ENCODE measurements at places on chromosomes 3 and 15.

DNA sequence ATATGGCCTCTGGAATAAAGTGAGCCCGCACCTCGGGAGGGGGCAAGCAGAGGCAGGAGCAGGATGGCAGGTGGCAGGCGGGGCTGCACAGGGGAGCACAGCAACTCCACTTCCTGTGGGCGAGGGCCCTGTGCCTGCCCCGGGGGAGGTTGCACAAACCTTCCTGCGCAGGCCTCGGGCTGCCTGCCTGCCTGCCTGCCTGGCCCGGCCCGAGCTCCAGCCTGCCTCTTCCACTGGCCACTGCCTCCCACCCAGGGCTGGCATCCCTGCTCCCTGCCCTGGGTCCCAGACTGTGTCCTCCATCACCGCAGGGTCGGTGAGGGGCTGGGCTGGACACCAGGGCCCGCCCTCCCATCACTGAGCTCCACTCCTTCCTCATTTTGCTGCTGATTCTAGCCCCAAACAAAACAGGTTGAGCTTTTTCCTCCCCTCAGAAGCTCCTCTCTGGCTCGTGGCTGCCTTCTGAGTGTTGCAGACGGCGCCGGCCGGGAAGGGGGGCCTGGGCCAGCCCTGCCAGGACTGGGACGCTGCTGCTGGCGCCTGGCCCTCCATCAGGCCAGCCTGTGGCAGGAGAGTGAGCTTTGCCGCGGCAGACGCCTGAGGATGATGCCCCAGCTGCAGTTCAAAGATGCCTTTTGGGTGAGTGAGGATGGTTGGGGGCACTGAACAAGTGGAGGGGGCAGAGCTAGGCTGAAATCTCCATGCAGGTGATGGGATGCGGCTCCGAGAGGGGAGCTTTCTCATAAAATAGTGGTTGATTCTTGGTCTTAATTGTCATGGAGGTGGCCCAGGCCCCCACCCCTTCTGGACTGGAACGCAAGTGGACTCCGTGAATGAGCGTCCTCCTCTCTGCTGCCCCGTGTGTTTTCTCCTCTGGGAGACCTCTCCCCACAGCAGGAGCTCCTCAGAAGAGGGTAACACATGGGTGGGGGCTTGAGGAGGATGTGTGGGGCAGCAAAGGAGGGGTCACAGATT lies at the start of gene PSTPIP1:
Gene PSTPIP1, plus strand, starts transcription at position 156 of the 975 bp plus-strand sequence. Its CDS starts 448 bp downstream, at position 604.
- peaks cover 41% of the 10 kb centered on the region for H3K36me3 ChIP-seq
- peak within 1 kb of the TSS; percentile 95 for H3K4me3 ChIP-seq
- H3K27me3 ChIP-seq: no peaks in the 10 kb centered on the region
- H3K4me1 ChIP-seq: peaks cover 61% of the 10 kb centered on the region

- DNase-seq: no peak
- no peak overlapping the region for H3K27ac ChIP-seq
- no peaks in the 10 kb centered on the region for H3K36me3 ChIP-seq
- H3K4me3 ChIP-seq: no peak overlapping the region
Measured at GRCh38 chr3:4581498-4581897, 88.3 kb downstream of the ITPR1 start.

- H3K4me3 ChIP-seq: no peak overlapping the region
- no peaks in the 10 kb centered on the region for H3K27me3 ChIP-seq
- DNase-seq: no peak
- H3K4me1 ChIP-seq: no peaks in the 10 kb centered on the region
- no peak overlapping the region for H3K27ac ChIP-seq
Measured at GRCh38 chr3:172073262-172073915, 34.0 kb downstream of the FNDC3B start.

- H3K27me3 ChIP-seq: no peaks in the 10 kb centered on the region
- H3K4me1 ChIP-seq: no peaks in the 10 kb centered on the region
- DNase-seq: no peak
- H3K27ac ChIP-seq: no peak overlapping the region
- H3K4me3 ChIP-seq: no peak overlapping the region
- H3K36me3 ChIP-seq: no peaks in the 10 kb centered on the region
Measured at GRCh38 chr3:114122027-114122709, 56.7 kb downstream of the DRD3 start.

GRCh38 chr3:106643684-106644161 lies 733.5 kb upstream of the CCDC54 start:
- no peak overlapping the region for H3K27ac ChIP-seq
- H3K4me1 ChIP-seq: no peaks in the 10 kb centered on the region
- no peaks in the 10 kb centered on the region for H3K36me3 ChIP-seq
- no peak for DNase-seq

GRCh38 chr3:100227511-100227921 lies 33.3 kb upstream of the TBC1D23 start:
- DNase-seq: no peak
- H3K4me1 ChIP-seq: no peaks in the 10 kb centered on the region
- no peak overlapping the region for H3K27ac ChIP-seq
- no peaks in the 10 kb centered on the region for H3K36me3 ChIP-seq

- no peaks in the 10 kb centered on the region for H3K27me3 ChIP-seq
- H3K4me1 ChIP-seq: peaks cover 11% of the 10 kb centered on the region
- H3K4me3 ChIP-seq: no peak overlapping the region
- peaks cover 24% of the 10 kb centered on the region for H3K36me3 ChIP-seq
- DNase-seq: no peak
Measured at GRCh38 chr3:125281381-125281780, 68.8 kb upstream of the SLC12A8 start.

- no peak overlapping the region for H3K27ac ChIP-seq
- H3K4me3 ChIP-seq: no peak overlapping the region
- no peaks in the 10 kb centered on the region for H3K4me1 ChIP-seq
- no peaks in the 10 kb centered on the region for H3K36me3 ChIP-seq
Measured at GRCh38 chr3:159941038-159942000, 47.3 kb upstream of the IL12A start.

DNA sequence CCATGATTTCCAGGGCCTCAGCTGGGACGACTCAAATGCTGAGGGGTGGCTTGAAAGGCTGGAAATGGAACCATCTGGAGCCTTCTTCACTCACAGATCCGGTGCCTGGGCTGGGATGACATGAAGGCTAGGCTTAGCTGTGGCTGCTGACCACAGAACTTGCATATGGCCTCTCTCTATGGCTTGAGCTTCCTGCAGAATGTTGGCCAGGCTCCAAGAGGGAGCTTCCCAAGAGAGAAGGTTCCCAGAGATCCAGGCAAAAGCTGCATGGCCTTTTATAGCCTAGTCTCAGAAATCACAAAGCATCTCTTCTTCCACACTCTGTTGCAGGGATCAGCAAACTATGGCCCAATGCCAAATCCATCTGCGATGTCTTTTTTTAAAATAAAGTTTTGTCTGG lies 44.8 kb downstream of the GATM start:
- no peak for DNase-seq
- no peak overlapping the region for H3K27ac ChIP-seq
- peaks cover 3% of the 10 kb centered on the region for H3K27me3 ChIP-seq
- peaks cover 6% of the 10 kb centered on the region for H3K4me1 ChIP-seq
- H3K4me3 ChIP-seq: no peak overlapping the region

GRCh38 chr3:192608726-192609600 lies 118.4 kb downstream of the FGF12 start:
- no peaks in the 10 kb centered on the region for H3K36me3 ChIP-seq
- no peak for DNase-seq

DNA sequence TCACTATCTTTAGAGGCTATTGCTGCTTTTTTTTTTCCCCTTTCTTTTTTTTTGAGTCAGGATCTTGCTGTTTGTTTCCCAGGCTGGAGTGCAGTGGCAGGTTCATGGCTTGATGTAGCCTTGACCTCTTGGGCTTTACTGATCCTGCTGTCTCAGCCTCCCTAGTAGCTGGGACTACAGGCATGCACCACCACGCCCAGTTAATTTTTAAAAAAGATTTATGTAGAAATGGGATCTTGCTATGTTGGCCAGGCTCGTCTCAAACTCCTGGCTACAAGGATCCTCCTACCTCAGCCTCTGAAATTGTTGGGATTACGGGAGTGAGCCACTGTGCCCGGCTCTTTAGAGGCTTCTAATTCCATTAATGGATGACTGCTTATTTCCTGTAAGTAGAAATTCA lies 15.1 kb downstream of the MGA start:
- peaks cover 52% of the 10 kb centered on the region for H3K4me1 ChIP-seq
- peaks cover 34% of the 10 kb centered on the region for H3K36me3 ChIP-seq
- no peak for DNase-seq
- H3K27me3 ChIP-seq: no peaks in the 10 kb centered on the region

DNA sequence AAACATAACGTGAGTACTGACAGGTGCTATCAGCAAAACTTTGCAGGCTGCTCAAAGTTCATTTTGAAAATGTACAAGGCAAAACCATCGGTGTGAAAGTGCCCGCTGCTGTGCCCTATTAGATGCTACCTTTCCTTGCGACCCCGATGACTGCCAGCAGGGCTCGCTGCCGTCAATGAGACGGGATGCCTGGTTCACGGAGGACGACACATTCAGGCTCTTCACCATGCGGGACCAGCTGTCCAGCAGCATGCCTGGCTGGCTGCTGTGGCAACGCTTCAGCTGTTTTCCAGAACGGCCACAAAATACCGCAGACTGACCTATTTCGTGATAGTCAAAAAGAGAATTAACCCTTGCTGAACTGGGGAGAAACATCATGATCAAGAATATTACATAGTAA lies 92.7 kb upstream of the OCA2 start:
- no peaks in the 10 kb centered on the region for H3K4me1 ChIP-seq
- no peaks in the 10 kb centered on the region for H3K27me3 ChIP-seq
- no peak overlapping the region for H3K27ac ChIP-seq

- H3K4me1 ChIP-seq: peaks cover 15% of the 10 kb centered on the region
- DNase-seq: peak; percentile 28
- peaks cover 38% of the 10 kb centered on the region for H3K36me3 ChIP-seq
Measured at GRCh38 chr15:57152666-57153539, 223.4 kb upstream of the CGNL1 start.

GRCh38 chr15:31372635-31373091 lies 46.0 kb downstream of the KLF13 start:
- H3K27me3 ChIP-seq: no peaks in the 10 kb centered on the region
- H3K27ac ChIP-seq: peak overlapping the region; percentile 74
- peaks cover 88% of the 10 kb centered on the region for H3K4me1 ChIP-seq

GRCh38 chr3:48268936-48269561 lies 28.1 kb downstream of the ZNF589 start:
- peak overlapping the region; percentile 98 for H3K27ac ChIP-seq
- peaks cover 51% of the 10 kb centered on the region for H3K36me3 ChIP-seq
- peak; percentile 80 for DNase-seq

GRCh38 chr3:122458992-122459391 lies 43.1 kb upstream of the WDR5B start:
- no peak overlapping the region for H3K4me3 ChIP-seq
- DNase-seq: no peak
- H3K27me3 ChIP-seq: no peaks in the 10 kb centered on the region

DNA sequence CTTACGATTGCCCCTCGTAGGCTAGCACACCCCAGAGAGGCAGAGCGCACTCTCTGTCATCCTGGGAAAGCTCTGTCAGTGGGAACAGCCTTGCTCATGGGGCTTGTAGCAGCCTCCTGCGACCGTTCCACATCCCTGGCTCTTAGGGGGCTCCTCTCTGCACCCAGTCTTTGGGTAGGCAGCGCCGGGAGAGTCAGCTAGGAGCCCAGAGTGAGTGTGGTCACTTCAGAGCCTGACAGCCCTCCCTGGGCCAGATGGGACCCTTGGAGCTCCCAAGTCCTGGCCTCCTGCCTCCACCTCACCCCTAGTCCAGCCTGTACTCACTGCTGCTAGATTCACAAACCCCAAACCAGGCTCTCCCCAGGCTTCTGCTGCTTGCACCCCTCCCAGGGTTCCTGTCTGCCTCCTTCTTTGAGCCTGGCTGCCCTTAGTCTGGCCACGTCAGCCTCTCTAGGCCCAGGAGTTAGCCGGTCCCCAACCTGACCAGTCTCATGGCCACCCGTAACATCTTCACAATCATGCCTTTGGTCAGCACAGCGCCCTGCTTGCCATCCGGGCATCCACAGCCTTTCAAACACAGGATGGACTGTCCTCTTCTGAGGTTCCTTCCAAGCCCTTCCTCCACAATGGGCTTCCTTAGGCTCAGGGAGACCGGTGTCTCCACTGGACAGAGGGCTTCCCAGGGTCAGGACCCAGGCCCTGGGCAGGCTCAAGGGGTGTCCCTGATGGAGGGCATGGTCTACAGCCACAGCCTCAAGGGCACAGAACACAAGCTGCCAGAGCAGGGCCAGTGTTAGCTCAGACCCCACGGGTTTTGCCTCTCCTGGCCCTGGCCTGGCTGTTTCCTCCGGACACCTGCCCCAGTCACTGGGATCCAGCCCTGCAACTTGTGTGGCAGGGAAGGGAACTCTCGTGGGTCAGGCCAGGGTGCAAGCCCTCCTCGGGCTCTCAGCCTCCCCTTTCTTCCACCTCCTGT lies 4.6 kb downstream of the ACSBG1 start:
- no peak overlapping the region for H3K27ac ChIP-seq
- no peaks in the 10 kb centered on the region for H3K36me3 ChIP-seq
- peaks cover 2% of the 10 kb centered on the region for H3K27me3 ChIP-seq
- no peak overlapping the region for H3K4me3 ChIP-seq
- no peak for DNase-seq

DNA sequence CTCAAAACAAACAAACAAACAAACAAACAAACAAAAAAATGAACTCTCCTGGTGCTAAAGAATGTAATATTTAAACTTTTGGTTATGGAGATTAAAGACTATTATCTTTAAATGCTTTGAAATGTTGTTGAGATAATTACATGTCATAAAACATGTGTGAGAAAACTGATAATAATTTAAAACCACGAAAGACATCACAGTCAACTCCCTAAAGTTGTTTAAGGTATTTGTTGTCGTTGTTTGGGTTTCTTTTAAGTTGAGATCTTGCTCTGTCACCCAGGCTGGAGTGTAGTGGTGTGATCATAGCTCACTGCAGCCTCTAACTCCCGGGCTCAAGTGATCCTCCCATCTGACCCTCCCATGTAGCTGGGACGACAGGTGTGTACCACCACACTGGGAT lies 12.0 kb downstream of the EFCAB12 start:
- DNase-seq: no peak
- H3K36me3 ChIP-seq: no peaks in the 10 kb centered on the region
- no peak overlapping the region for H3K4me3 ChIP-seq

- peaks cover 3% of the 10 kb centered on the region for H3K27me3 ChIP-seq
- peak; percentile 69 for DNase-seq
- H3K4me1 ChIP-seq: peaks cover 41% of the 10 kb centered on the region
Measured at GRCh38 chr15:59298225-59298853, 74.3 kb downstream of the MYO1E start.

DNA sequence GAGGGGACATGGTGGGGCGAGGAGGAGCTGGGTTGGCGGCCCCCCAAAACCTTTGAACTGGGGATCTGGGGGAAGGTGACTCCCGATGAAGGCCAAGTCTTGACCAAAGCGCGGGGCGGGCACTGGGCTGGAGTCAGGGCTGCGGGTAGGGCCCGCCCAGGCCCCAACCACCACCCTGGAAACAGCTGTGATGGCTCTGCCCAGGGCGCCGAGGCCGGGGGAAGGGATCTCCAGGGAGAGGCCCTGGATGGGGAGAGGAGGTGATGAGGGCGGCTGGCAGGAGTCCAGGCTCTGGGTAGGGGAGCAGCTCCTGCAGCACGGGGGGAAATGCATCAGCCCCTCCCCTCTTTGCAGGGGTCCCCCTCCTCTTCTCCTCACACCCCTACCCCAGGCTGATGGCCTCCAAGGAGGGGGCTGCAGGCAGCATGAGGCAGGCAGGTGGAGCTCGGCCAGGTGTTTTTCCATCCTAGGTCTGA lies 5.9 kb upstream of the C15orf39 start:
- peaks cover 19% of the 10 kb centered on the region for H3K4me1 ChIP-seq
- H3K36me3 ChIP-seq: no peaks in the 10 kb centered on the region
- no peak overlapping the region for H3K4me3 ChIP-seq
- peaks cover 6% of the 10 kb centered on the region for H3K27me3 ChIP-seq
- no peak overlapping the region for H3K27ac ChIP-seq

- DNase-seq: no peak
- H3K4me3 ChIP-seq: no peak overlapping the region
- peaks cover 5% of the 10 kb centered on the region for H3K27me3 ChIP-seq
- no peaks in the 10 kb centered on the region for H3K4me1 ChIP-seq
Measured at GRCh38 chr15:60065951-60066350, 61.8 kb downstream of the FOXB1 start.

Measured in activated CD8-positive, alpha-beta T cell treated with anti-CD3 and anti-CD28 coated beads for 36 hours (primary cell).